ENCODE measurements at places on chromosomes 3 and 15.

- DNase-seq = no peak
These were observed 22.1 kb downstream of the MFN1 start for GRCh38 chr3:179369621-179370020.

DNA sequence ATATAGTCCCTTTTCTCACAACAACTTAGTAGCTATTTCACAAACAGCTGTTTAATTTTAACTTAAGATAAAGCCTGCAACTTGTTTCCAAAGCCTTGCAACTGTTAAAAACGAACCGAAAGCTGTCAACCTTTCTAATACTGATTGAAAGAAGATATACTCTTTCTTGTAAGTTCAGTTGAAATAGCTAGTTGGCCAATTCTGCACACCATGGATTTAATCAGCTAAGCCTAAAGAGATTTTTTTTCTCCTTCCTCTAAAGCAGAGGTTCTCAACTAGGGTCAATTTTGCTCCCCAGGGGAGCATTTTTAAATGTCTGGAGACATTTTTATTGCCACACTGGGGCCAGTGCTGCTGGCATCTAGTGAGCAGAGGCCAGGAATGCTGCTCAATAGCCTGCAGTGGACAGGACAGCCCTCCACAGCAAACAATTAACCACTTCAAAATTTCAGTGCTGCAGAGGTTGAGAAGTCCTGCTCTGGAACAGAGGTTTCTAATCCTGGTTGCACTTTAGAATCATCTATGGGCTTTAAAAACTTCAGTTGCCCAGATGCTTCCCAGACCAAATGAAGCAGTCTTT lies 26.2 kb downstream of the MINDY4B start:
- no peak for DNase-seq

DNA sequence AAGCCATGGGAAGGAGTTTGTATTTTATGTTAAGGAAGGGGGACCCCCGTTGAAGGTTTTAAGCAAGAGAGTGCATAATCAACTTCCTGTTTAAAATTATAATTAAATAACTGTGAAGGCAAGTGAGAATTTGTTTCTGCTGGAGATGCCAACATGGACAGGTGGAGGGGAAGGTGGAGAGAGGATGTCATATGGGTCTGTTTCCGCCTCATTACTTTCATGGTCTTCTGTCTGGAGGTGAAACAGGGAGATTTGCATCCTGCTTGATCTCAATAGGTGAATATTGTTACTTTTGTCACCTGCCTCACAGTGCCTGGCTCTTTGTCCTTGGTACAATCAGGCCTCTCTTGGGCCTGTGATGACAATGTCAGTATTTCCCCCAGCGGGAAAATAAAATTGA lies 300.6 kb upstream of the LMCD1 start:
- DNase-seq = no peak

DNA sequence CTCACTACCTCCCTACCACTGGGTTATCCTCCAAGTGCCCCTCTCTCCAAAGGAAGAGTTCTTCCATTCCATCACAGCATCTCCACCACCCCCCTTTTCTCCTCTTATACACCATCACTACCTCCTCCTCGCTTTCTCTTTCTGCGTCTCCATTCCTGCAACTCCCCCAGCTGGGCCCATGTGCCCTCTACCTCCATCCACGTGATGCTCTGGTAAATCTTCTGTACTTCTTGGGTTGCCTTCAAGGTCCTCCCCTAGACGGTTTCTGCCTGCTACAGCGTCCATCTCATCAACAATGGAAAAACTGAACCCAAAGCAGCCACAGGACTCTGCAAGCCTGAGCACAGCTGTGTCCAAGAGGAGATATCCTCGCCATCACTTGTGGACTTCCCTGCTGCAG lies 129.5 kb upstream of the SLCO3A1 start:
- no peak for DNase-seq

DNA sequence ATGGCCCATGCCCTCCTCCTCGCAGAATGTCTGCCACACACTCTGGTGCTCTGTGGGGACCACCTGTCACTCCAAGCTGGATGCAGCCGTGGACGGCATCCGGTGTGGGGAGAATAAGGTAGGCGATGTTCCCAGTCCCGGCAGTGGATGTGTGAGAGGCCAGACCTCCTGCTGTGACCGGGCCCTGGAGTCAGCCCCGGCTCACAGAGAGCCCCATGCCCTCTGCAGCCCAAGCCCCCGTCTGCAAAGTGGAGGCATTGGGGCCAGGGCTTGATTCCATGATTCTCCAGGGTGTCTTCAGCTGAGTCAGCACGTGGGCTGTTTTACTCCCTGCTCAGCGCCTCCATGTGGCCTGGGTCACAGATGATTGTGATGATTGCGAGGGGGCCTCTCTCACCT lies 32.2 kb downstream of the GOLGA6L10 start:
- DNase-seq = no peak

DNA sequence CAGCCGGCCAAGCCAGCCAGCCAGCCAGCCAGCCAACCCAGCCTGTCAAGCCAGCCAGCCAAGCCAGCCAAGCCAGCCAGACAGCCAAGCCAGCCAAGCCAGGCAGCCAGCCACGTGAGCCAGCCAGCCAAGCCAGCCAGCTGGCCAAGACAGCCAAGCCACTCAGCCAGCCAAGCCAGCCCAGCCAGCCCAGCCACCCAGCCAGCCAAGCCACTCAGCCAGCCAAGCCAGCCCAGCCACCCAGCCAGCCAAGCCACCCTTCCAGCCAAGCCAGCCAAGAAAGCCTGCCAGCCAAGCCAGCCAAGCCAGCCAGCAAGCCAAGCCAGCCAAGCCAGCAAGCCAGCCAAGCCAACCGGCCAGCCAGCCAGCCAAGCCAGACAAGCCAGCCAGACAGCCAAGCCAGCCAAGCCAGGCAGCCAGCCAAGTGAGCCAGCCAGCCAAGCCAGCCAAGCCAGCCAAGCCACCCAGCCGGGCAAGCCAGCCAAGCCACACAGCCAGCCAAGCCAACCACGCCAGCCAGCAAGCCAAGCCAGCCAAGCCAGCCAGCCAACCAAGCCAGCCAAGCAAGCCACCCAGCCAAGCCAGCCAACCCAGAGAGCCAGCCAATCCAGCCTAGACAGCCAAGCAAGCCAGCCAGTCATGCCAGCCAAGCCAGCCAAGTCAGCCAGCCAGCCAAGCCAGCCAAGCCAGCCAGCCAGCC lies 199.5 kb downstream of the GOLGA6L6 start:
- no peak for DNase-seq

- no peak for DNase-seq
These were observed 7.0 kb upstream of the VIPR1 start for GRCh38 chr3:42495393-42495792.

DNA sequence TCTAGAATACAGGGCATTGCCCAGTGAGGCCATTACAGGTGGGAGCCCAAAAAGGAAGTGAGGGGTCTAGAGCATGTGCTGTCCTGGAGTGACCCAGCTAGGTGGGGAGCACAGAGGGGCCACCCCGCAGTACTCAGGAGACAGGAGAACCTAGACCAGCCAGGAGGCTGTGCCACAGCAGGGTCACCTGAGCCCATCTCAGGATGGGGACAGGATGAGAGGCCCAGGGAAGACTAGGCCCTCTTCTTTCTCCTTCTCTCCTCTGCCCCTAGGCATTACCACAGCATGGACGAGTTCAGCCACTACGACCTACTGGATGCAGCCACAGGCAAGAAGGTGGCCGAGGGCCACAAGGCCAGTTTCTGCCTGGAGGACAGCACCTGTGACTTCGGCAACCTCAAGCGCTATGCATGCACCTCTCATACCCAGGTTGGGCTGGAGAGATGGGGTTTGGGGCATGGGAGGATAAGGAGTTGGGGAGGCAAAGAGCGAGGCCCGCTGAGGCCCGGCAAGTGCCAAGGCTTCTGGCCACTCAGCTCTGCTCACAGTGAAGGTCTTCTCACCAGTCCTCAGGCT lies 20.6 kb downstream of the LOXL1 start:
- DNase-seq = no peak

GRCh38 chr15:78788016-78788660 lies 23.1 kb downstream of the ADAMTS7 start:
- DNase-seq = no peak

All from stimulated activated CD4-positive, alpha-beta T cell treated with anti-CD3 and anti-CD28 coated beads, Interleukin-12 subunit alpha, Interleukin-12 subunit beta, amount 100 ng/mL, for 24 hours (primary cell).